ENCODE measurements at places on chromosomes 12 and 14.

DNA sequence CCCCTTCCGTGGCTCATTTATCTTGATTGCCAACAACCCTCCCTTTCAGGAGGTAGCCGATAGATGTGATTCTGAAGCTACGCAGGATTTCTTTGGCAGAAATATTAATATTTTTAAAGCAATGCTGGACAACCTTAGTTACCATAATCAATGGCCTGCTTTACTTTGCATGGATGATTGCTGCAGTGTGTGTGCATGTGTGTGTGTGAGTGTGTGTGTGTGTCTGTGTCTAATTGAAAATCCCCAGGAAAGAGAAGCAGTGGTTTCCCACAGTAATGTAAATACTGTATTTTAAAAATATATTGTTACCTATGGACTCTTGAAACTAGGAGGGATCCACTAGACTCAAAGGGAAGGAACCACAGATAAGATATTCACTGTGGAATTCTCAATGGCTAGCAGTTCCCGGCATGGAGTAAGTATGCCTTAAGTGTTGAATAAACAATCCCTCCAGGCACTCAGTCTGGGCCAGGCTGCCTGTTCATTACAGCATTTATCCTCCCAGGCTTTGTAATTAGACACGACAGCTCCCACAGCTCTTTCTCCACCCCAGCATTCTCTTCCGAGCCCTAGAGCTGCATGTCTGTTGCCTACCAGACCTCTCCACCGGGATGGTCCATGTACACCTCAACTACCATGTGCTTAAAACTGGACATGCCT is 22.5 kb upstream of the C14orf132 start:
- DNase-seq: no peak

DNA sequence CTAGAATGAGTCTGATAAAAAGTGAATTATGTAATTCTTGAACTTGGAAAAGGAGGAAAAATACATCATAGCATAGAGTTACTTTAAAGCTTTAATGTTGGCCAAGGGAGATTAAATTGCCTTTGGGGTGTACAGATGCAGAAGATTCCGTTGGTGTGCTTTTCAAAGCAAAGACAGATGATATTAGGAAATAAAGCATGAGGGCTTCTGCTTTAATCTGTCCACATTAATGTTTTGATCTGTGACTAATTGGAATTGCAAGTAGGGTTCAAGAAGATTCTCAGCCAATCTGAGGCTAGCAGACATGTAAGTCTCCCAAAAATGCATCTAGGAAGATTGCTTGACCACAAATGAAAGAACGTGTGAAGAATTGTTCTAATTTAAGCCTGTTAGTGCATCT is 35.2 kb downstream of the LGR5 start:
- no peak for DNase-seq

DNA sequence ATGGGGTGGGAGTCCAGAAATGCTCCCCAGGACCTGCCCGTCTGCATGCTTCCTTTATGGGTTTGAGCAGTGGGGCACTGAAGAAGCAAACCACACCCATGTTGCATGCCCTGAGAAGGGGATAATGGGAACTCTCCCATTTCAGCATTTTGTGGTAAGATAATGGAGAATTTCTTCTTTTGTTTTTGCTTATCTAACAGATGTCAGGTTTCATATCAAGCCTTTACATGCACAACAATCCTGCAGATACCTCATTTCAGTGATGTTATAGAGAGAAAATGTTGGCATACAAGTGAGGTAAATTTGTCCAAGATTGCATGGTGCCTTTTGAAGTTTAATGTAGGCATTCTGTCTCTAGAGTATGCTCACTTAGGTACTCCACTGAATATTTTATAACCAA is 177.0 kb downstream of the ALX1 start:
- DNase-seq: no peak

DNA sequence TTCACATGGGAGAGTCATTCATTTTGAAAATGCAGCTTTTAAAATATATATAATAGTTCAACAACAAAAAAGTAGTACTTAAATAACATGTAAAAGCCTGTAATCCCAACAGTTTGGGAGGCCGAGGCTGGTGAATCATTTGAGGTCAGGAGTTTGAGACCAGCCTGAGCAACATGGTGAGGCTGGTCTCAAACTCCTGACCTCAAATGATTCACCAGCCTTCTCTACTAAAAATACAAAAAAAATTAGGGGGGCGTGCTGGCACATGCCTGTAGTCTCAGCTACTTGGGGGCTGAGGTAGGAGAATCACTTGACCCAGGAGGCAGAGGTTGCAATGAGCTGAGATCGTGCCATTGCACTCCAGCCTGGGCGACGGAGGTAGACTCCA is 256.3 kb upstream of the RGS6 start:
- DNase-seq: no peak

- no peak for DNase-seq
These were observed 17.1 kb downstream of the PAPLN start for GRCh38 chr14:73254247-73255004.

DNA sequence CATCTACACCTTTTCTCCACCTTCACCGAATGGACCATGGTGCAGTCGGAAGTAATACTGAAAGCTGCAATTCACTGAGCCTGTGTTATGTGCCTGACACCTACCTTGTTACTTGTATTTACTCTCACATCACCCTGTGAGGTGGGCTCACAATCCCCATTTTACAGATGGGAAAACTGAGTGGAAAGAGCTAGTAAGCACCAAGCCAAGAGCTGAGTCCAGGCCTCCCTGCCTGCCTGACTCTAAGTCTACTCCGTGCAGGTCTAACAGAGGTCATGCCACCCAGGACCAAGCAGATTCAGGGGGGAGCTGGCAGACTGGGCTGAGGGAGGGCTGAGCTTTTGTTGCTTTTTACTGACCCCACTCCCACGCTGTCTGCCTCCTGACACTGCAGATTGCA is 29.1 kb upstream of the TC2N start:
- no peak for DNase-seq

GRCh38 chr14:65297744-65298143 is 114.8 kb upstream of the FUT8 start:
- DNase-seq: no peak

DNA sequence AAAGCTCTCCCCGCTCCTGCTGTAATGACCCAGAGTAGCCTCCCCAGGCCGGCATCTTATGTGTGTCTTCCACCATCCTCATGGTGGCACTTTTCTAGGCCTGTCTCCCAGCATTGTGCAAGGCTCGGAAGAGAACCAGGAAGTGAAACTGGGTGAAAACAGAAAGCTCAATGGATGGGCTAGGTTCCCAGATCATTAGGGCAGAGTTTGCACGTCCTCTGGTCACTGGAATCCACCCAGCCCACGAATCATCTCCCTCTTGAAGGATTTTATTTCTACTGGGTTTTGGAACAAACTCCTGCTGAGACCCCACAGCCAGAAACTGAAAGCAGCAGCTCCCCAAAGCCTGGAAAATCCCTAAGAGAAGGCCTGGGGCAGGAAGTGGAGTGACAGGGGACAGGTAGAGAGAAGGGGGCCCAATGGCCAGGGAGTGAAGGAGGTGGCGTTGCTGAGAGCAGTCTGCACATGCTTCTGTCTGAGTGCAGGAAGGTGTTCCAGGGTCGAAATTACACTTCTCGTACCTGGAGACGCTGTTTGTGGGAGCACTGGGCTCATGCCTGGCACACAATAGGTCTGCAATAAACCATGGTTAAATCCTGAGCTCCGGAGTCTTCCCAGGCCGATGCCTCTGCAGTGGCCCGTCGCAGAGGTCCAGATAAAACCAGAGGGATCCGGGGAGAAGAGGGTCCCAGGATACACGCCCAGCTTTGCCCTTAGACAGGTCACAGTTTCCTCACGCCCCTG is 15.6 kb downstream of the ACVRL1 start:
- no peak for DNase-seq

- no peak for DNase-seq
These were observed 115.7 kb downstream of the PTPRQ start for GRCh38 chr12:80559766-80560165.

- DNase-seq: no peak
These were observed 15.7 kb downstream of the TBC1D30 start for GRCh38 chr12:64840119-64840518.

- DNase-seq: no peak
These were observed 387 bp upstream of the GSC start for GRCh38 chr14:94770251-94770749.

GRCh38 chr14:105267820-105268548 is 19.7 kb downstream of the BTBD6 start:
- peak; percentile 14 for DNase-seq

DNA sequence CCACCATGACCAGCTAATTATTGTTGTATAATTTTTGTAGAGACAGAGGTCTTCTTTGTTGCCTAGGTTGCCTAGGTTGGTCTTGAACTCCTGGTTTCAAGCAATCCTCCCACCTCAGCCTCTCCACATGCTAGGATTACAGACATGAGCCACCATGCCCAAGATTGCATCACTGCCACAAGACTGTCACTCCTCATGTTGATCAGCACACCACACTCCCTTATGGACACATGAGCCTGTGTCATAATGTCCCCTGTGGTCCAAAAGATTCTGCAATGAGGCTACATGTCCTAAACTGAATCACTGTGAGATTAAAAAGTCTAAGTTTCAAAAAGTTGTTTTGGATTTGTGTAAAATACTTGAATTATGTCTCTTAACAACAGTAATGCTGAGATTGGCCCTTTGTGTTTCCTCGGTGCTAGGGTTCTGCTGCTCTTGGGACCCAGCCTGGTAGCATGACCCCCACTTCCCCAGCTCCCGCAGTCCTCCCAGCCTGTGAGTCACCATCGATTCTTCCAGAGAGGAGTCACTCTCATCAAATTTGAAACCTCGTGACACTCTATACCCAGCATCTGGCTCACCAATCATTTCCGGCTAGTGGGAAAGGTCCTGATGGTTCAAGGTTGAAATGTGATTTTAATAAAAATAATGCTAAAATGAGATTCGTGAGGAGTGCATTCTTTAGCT is 890.9 kb downstream of the VRK1 start:
- no peak for DNase-seq

DNA sequence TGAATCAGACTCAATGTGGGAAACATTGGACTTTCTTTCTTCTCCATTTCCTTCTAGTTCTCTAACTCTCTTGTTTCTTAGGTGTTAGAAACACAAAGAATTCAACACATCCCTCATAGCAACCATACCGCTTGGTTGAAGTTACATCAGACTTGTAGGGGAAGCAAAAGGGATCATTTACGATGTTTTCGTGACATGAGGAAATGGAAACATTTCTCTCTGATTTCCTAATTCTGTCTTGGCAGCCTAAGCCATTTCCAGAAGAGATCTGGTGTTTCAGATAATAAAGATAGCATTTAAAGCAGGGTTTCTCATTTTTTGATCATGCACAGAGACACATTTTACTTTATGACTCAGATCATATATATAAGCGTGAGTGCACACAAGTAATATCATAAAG is 202.0 kb downstream of the TMEM132C start:
- DNase-seq: no peak

DNA sequence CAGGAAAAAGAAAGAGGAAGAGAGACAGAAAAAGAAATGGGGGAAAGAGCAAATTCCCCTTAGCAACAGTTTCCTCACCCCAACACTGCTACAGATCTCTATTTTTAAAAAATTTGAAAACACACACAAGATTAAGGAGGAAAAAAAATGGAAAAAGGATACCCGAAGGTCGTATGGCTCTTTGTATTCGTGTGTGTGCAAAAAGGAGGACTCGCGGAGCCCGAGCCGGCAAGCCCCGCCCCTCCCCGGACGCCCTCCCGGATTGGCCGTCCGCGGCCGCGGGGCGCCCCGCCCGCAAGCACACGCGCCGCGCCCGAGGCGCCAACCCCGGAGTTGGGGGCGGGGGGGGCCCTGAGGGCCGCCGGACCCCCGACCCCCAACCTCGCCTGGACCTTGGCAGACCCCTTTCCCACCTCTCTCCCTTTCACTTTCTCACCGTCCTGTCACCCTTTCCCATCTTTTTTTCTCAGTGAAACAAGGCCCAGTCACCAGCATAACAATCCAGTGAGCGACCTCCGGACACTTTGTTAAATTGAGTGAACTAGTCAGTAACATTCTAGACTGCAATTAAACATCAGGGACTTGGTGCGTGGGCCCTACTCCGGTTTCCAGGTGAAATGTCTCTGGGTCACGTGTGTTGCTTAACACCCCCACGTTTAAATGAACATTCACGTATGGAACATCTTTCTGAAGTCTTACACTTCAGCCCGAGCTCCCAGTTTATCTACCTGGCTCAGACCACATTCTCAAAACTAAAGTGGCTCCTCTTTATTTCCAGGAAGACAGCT is at the start of gene C14orf93:
TSS of gene C14orf93 (minus strand) at position 205 of the 788 bp plus-strand sequence. CDS start 11,120 bp downstream, outside the sequence.
- peak; percentile 66 for DNase-seq

- no peak for DNase-seq
These were observed 9.4 kb upstream of the GPR132 start for GRCh38 chr14:105074601-105075053.

DNA sequence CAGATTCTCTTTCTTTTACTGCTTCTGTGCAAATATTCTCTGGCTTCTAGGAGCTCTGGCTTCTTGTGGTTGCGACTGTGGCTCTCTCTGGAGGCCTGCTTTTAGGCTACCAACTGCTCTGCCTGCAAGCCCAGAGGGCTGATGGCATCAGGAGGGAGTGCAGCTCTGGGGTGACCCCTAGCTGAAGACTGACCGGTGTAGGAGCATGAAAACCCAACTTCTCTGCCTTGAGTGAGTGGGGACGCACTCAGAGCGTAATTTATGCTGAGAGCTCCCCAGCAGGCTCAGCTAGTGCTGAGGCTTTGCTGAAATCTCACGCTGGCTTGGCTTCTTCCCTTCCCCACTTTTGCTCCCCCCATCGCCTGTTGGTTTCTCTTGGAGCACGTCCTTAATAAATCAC is 29.9 kb upstream of the RBM19 start:
- DNase-seq: peak; percentile 25

- no peak for DNase-seq
These were observed 31.2 kb downstream of the TMCC3 start for GRCh38 chr12:94618995-94619695.

DNA sequence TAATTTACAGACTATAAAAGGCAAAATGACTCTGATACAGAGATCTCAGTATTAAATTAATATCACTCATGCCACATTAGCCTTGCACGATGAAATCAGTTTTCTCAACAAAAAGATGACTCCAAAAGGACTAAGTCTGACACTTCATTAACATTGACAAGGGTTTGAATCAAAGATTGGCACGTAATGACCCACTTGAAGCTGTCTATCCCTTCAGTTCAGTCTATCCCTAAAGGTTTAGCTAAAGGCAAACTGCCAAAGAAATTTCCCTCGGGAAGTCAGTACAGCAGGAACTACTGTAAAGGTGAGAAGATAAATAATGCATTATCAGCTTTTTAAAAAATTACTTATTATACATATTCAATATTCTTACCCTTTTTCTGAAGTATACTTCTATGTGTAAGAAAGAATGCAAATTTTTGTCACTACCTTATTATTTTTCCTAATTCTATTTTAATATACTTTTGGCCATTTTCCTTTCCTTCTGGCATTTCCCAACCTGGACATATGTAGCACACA is 127.1 kb downstream of the NELL2 start:
- DNase-seq: no peak

- DNase-seq: no peak
These were observed 9.3 kb downstream of the DGLUCY start for GRCh38 chr14:91123201-91123600.

- DNase-seq: peak; percentile 5
These were observed 1.4 kb upstream of the M6PR start for GRCh38 chr12:8950702-8951478.

GRCh38 chr14:68333262-68333661 is 459.6 kb downstream of the ZFP36L1 start:
- no peak for DNase-seq

- peak; percentile 41 for DNase-seq
These were observed 380.5 kb downstream of the VRK1 start for GRCh38 chr14:97177635-97178034.

All from SK-MEL-5 (cell line).